ENCODE measurements at places on chromosomes 16 and 17.

- DNase-seq, result no peak
These were observed 3.5 kb upstream of the CPNE7 start for GRCh38 chr16:89572073-89572484.

DNA sequence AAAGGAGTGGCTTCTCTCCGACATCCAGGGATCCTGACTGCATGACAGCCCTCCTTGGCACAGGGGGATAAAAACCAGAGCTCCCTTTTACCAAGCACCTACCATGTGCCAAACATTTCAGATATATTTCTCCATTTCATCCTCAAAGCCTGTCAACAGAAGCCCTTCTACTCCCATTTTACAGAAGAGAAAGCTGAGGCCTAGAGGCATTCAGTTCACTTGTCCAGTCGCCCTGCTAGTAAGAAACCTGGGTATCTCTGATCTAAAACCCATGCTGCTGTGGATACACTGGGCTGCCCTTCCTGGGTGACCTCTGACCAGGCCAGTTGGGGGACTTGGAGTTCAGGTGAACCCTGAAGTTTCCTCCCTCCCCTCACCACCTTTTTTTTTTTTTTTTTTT lies 5.9 kb upstream of the FDXR start:
- no peak for DNase-seq

- no peak for DNase-seq
These were observed 31.7 kb upstream of the GAN start for GRCh38 chr16:81283044-81283443.

- no peak for DNase-seq
These were observed 73.9 kb upstream of the ASIC2 start for GRCh38 chr17:33366960-33367359.

DNA sequence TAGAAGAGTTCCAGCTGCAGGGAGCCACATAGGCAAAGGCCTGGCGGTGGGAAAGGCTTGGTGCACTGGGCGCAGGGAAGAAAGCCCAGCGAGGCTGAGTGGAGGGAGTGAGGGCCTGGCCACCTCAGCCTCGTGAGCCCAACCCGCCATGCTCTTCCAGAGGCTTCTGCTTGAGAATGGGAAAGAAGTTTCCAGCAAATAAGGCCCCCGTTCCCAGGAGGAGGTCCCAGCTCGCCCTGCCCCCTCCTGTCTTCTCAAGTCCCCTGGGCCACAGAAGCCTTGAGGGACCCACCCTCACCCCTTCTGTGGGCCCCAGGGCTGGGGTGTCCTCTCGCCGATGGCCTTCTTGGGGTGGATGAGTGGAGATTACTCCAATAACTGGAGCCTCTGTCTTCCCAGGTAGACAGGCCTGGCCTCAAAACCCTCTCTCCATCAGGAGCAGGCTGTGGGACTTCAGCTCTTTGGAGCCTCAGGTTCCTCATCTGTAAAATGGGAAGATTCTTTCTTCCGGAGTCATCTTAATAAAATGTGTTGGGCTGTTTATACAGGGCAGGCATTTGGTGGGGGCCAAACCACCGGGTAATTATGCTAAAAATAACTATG lies 933 bp upstream of the SNN start:
- DNase-seq, result no peak

DNA sequence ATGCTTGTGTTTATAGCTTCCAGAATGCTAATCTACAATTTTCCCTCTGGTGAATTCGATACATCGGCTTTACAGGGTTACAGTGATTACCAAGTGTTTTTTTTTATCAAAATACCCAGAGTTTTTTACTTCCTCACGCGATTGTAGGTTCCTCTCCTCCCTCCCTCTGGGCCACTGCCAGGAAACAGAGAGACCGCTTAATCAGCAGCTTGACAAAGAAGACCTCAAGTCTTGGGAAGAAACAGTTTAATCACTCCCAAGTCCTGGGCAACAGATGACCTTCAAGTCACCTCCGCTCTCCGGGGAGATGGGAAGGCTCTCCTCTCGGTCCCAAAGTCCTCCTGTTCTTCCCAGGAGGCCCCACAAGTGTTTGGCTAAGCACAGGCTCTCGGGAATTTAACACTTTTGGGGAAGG lies 23.5 kb downstream of the SMTNL2 start:
- no peak for DNase-seq

- no peak for DNase-seq
These were observed 539 bp downstream of the LRRC45 start for GRCh38 chr17:82023447-82024241.

Measured in suprapubic skin (tissue), 4 donors.